ENCODE measurements at places on chromosomes 2 and 18.

- DNase-seq, result no peak
Measured at GRCh38 chr2:98153481-98153880, 66.5 kb downstream of the VWA3B start.

GRCh38 chr2:216404010-216404618 is 8.2 kb upstream of the SMARCAL1 start:
- DNase-seq, result no peak

GRCh38 chr18:64097497-64097896 is 51.4 kb downstream of the LINC00305 start:
- no peak for DNase-seq

DNA sequence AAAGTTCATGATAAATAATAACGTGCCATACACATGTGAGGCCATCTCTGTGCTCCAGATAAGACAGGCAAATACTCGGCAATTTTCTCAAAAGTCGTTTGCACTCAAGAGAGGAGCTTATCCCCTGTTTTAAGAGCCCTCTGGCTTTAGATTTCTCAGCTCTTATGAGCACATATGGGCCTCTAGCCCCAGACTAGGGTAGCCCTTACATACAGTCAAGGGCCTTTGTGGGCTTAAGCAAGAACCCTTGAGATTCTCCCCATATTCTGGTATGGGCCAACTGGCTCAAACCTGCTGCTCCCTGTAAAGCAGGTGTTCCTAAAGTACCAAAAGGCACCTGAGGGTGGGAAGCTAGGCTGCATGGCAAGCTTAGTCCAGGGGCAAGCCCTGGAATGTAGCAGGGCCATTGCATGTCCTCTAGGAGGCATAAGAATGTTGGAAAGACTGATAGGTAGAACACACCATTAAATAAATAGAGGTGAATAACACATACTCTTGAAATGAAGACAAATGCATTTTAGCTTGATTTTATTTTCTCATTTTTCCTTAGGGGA is 66.1 kb downstream of the FASTKD2 start:
- DNase-seq, result no peak

- no peak for DNase-seq
Measured at GRCh38 chr2:213022987-213023386, 128.4 kb downstream of the IKZF2 start.

DNA sequence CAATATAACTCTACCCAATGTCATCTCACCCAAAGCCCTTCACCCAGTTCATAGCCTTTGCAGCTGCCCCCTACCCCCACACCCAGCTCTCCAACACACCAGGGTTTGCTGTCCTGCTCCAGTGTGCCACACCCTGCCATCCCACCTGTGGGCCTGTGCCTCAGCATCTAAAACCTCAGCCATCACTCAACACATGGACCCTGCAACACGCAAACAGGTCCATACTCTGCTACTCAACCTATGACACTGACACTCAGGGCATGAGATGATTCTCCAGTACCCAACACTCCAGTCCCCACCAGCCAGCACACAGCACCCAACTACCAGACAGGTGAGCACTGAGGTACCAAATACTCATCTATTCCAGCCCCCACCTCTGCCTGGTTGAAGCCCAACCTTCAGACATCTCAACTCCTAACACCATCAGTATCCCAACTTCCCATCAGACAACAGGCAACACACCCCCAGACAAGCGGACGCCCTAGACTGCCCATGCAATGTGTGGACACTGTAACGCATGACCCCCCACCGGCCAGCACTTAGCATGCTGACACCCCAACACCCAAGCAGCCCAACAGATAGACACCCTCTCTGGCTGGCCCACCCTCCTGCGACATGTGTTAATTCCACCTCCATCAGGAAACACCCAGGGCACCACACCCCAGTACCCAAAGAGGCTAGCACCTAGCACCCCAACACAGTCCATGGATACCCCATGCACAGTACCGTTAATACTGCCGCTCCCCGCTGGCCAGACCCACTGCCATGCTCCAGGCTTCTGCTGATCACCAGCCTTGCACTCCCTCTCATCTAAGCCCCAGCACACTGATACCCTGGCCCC is 25.0 kb downstream of the ZAP70 start:
- DNase-seq, result no peak

DNA sequence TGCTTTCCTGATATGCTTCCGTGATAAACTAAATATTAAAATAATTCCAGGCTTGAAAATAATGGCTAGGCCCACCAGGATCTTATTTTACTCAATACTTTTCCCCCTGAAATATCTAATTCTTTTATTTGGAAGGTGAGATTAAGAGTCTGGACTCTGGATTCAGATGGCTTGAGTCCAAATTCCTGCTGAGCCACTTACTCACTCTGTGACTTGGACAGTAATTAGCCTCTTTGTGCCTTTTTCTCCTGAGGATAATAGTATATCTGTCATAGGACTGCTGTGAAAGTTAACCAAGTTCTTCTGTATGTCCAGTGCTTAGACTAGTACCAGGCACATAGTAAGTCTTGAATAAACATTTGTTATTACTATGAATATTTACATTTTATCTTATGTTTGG is 127.3 kb upstream of the ERBB4 start:
- no peak for DNase-seq

DNA sequence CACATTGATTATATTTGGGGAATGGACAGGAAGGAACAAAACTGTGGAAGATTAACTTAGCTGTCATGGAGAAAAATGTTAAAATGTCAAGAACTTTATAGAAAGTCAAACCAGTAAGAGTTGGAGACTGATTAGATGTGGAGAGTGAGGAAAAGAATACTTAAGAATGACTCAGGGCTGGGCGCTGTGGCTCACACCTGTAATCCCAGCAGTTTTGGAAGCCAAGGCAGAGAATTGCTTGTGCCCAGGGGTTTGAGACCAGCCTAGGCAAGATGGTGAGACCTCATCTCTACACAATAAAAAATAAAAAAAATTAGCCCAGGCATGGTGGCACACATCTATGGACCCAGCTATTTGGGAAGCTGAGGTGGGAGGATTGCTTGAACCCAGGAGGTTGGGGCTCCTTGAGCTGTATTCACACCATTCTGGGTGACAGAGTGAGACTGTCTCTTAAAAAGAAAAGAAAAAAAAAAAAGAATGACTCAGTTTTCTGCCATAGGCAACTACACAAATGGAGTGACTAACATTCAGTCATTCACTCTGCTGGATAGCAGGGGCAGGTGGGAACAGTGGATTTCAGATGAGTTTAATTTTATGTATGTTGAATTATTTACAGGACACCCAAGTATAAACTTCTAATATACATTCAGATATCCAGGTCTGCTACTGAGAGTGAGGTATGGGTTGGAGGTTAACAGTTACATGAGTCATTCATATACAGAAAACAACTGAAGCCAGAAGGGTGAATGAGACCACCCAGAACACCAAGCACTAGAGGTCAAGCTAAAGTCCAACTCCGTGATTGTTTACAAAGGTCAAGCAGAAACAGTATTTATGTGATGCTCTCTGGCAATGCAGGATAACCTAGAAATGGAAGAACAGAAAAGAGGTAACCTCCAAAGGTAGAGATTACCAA is 33.9 kb downstream of the ORC2 start:
- no peak for DNase-seq

DNA sequence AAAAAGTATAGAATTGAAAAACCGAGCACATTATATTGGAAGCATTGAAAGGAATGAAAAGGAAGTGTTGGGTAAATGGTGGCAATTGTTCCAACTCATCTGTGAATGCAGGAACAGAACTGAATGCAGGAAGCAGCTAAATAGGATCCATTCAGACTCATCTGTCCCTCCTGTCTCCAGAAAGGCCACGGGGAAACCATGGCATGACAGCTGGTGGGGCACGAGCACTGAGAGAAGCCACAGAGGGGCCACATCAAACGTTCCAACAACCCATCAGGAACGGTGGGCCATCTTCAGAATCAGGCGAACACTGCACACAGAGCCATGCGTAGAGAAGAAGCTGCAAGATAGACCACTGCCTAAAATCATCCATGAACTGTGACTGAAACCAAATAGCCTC is 138.5 kb upstream of the SLC35G4 start:
- no peak for DNase-seq

DNA sequence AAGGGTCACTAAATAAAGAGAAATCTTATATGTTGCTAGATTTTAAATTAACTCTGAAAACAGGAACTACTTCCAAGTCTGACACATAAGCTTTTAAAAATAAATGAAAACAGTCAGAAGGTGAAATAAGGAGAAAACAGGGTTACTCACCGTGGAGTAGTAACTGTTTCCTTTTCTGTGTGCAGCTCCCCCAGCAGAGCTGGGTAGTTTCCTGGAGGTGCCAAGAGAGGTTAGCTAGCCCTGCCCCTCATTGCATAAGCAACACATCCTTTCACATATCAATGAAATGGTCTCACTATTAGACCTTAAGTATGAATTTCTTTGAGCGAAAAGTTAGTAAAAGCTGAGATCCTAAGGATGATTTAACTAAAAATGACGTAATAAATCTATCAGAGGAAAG is 54.0 kb upstream of the GPR75 start:
- no peak for DNase-seq

DNA sequence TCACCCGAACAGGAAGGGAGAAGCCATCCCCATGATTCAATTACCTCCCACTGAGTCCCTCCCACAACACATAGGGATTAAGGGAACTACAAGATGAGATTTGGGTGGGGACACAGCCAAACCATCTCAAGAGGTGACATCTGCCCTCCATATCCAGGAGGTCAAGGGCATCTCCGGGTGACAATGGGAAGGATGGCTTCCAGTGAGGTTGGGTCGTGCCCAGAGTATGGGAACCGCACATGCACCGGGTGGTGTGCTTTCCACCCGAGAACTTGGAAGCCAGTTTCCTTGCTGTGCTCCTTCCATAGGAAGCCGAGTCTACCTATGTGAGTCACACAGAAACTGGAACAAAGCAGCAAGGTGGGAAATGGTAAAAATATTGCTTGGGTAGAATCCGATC is 216.9 kb upstream of the SALL3 start:
- DNase-seq, result no peak

DNA sequence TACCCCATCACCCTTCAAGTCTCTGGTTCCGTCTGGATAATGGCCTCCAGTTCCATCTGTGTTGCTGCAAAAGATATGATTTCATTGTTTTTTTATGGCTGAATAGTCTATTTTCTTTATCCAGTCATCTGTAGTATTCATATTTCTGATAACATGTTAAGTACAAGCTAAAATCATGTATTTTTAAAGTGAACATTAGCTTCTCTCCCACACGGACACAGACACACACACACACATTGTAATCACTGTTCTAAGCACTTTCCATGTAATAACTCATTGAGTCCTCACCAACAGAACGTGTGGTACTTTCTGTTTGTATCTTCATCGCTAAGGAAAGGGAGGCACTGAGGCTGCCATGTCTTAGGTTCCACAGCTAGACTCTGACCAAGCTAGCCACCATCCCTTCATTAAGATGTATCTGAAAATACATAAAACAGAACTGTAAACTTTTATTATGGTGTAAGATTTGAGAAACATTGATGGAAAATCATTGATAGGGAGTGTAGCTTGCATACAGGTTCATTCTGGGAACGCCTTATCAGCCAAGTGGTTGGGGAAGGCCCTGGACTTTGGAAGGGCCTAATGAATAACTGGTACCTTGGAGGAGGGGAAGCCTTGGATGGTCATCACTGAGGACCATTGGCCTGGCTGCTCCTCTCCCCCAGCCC is 8.1 kb downstream of the NCK2 start:
- no peak for DNase-seq

- DNase-seq, result no peak
Measured at GRCh38 chr2:197138506-197138905, 172.1 kb downstream of the ANKRD44 start.

- no peak for DNase-seq
Measured at GRCh38 chr18:6836331-6836730, 106.8 kb downstream of the ARHGAP28 start.

GRCh38 chr2:142188562-142188961 is 57.7 kb upstream of the LRP1B start:
- no peak for DNase-seq

GRCh38 chr2:25822190-25823117 is 55.8 kb downstream of the ASXL2 start:
- DNase-seq, result no peak

DNA sequence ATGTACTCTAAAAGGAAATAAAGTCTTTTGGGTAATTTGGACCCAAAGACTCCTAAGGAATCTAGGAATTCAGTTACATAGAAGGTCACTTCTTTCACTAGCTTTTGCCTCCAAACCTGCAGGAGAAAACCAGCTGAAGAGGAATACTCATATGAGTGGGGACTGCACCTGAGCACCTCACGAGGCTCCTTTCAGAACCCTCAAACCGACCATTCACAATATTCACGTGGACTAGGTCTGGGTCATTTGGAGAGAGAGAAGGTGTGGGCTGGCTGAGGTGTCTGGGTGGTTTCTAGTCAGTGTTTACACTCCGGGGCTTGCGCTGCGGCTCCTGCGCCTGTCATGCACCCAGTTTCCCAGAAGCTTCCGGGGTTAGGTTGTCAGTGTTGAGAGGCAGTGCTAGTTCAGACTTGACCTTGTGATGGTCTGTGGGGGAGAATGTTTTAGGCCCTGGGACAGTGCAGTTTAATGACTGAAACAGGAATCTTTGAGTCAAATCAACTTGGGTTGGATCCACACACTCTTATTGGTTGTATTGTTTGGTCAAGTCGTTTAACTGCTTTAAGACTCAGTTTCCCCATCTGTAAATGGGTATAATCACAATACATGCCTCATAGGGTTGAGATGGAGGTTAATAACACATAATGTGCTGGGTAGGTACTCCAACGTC is 78.4 kb downstream of the LIMS1 start:
- DNase-seq, result peak; percentile 40

- peak; percentile 25 for DNase-seq
Measured at GRCh38 chr2:8682719-8683667, 1.1 kb downstream of the ID2 start.

GRCh38 chr18:54608028-54608642 is 17.1 kb downstream of the DYNAP start:
- DNase-seq, result no peak

DNA sequence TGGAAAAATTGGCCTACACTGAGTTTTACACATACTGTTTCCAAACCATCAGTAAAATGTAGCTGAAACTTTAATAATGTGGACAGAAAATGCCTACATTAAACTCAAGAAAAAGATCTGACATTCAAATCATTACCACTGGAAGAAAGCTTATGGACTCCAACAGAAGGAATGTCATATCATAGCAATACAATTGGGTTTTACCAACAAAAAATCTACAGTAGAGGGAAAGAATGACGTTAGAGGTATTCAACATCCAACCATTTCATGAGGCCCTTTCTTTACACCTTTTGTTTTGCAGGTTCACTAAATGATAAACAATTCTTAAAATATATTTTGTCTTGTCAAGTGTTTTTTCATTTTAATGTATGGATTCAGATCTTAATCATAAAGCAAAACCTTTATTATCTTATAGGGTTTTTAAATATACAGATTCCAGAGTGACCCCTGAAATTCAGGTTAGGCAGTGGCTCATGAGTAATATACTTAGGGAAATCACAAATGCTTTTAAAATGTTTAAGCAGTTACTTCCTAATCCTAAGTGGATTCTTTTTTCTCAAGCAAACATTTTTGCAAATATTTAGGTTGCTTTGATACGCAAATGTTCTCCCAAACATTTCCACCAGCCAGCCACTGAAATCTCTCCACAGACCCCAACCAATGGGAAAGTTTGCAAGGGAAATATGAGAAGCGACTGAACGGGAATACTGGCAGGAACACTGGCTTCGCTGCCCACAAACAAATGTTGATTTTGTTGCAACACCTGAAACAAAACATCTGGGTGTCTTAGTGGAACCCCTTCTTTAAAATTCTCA is 168.7 kb downstream of the TCF4 start:
- no peak for DNase-seq
